ENCODE measurements at places on chromosomes 4 and X.

GRCh38 chr4:22477813-22478182 lies 38.1 kb downstream of the ADGRA3 start:
- no peak for DNase-seq

- DNase-seq = no peak
Observed at GRCh38 chr4:79088946-79089691, 149.9 kb upstream of the PAQR3 start.

DNA sequence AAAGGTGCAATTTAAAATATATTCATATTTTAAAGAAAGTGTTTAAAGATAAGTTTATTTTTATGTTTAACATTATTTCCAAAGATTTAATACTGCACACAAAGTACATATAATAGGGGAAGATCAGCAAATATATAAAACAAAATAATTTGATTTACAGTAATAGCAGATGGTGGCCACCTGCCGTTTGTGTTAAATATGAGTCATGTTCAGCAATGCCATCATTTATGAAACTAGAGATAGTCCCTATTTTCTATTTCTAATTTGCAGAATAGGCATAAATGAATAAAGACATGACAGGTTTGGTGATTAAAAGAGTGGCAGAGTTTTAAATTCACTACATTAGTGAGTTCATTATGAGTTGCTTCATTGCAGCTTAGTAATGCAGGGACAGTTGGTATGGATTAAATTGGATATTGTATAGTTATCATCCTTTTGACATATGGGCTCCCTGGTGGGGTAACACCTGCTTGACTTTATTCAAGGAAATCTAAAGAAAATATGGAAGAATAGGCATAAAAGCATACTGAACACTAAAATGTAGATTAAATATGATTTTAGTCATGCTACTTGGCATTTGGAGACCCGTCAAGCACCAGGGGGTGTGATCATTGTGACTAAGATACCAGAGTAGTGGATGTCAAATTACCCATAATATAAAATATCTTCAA lies 78.8 kb upstream of the BANK1 start:
- DNase-seq = no peak

GRCh38 chr4:184406958-184407391 lies 67.4 kb downstream of the IRF2 start:
- DNase-seq = no peak

DNA sequence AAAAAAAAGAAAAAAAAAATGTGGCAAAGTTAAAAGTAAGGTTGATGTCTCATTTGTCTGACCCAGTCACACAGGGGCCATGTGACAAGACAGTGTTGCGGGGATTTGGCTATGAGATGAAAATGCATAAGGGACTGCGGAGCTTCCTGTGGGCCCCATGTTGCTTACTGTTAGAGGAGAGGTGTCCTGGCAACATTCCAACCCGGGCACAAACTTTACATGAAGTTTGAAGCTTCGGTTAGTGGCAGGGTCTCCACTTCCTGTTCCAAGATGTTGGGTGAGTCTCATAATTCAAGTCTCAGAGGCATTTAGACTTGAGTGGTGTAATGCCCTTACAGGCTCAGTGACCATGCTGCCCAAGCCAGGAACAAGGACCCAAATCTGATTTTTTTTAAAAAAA lies 111.3 kb downstream of the MAML3 start:
- no peak for DNase-seq

DNA sequence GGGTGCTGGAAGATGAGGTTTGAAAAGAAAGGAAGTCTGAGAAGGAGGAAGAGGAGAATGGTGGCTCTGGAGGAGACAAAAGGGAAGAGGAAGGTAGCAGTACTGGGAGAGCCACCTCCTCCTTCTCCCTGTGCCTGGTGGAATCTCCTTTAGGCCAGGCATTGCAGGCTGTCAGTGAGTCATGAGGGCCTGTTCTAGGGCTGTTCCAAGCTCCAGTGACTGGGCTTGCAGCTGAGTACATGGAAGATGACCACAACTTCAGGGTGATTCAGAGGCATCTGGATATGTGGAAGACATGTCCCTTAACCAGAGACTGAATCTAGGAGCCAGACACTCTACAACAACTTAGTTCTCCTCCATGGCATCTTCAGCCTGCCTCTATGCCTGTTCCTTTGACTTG lies 107.8 kb downstream of the EFNB1 start:
- DNase-seq = no peak
